ENCODE measurements at places on chromosomes 1 and 21.
A peak's percentile ranks its signal among the peaks of the same experiment; 100 is the strongest.

DNA sequence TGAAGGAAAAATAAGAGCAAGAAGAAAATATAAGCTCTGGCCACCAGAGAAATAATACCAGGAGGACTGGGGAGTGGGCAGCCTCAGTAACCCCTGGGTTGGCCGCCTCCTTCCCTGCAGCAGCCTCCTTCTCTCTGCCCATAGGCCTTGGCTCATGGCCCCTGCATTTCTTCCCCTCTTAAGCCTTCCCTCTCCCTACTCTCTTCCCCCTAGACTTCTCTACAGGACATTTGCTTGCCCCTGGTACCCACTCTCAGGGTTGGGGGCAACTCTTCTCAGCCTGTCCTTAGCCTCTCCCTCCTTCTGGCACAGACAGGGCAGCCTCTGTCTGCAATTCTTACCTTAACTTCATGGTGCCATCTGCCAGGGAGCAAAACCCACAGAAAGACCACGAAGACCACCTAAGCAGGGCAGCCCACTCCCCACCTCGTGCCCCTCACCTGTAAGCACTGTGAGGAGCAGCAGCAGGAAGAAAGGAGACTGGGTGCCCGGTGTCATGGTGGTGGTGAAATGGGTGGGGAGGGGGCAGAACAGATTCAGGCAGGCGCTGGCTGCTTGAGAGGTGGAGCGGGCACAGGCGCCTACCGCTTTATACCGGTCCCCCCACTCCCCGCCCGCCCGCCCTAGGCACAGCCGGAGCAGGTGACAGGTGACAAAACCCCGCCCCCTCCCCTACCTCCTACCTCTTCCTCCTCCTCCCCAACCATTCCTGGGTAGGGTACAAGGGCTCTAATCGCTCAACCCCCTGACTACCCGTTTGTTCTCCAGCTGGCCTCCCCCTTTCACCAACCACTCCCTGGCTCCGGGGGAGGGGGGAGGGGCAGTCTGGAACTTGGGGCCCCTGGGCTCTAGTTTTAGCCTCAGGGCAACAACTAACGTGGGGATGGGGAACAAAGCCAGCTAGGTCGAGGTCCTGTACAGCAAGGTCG is 15.1 kb downstream of the THBS3 start:
- no peak for DNase-seq

DNA sequence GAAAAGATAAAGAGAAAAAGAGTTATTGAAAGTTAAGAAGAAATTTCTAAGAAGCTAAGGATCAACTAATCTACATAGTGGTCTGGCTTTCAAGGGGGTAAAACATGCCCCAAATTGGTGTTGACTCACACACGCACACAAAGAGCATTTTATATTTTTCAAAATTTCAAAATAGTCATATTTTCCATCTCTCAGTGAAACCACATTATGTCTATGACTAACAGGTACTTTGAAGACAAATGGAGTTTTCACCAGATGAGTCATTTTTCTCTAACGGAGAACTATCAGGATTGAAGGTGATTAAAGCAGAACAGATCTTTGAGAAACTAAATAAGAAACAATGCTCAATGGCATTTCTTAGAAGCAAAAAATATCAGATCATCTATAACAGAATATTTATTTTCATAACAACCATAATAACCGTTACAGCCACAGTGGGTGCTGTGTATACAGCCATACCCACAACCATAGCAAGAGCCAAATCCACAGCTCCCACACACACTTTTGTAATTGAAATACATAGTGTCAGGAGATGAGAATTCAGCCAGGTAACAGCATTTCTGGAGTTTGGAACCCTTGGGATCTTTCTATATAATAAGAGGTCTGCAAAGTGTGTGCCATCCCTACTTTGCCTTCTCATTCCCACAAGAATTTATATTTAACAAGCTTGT is at the start of gene KRTAP21-3:
Gene KRTAP21-3, minus strand, starts transcription at position 539 of the 671 bp plus-strand sequence. Its CDS starts 18 bp downstream, at position 521.
- no peak for DNase-seq

DNA sequence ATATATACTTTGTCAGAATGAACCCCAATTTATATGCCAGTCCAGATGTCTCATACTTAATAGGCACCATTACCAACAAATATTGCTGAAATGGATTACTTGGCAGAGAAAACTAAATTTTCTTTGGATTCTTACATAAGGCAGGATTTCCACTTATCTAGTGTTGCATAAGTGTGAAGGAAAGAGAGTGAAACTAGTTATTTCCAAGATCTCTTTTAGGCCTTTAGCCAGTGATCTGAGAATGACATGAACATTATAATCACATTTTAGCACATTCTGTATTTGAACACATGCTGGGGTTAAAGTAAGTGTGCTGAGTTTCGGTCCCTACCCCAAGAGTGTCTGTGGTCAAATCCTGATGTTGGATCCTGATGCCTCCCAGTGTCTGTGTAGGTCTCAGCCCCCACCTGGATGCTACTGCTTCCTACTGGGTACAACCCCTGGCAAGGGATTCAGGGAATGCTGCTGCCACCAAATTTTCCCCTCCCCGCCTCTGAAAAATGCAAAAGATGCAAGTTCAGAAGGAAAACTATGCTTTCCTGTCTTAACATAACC is 11.2 kb downstream of the DDAH1 start:
- DNase-seq, result no peak

DNA sequence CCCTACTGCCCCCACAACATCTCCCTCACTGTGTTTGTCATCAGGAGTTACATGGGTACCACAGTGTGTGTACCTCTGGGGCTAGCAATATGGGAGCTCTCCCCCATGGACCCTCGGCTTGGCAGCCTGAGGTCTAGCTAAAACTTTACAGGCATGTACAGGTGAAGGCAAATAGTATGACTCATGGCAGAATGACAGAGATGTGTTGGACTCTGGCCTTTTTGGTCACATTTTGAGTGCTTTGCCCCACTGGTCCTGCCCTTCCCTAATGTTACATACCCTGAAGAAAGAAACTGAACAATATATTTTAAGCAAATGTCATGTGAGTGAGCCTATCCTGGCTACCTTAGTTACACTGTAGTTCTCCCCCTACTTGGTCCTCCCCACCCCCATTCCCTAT is 124.0 kb downstream of the NGF start:
- DNase-seq, result no peak

- no peak for DNase-seq
These were observed 125.3 kb upstream of the GREM2 start for GRCh38 chr1:240737298-240737697.

- no peak for DNase-seq
These were observed 332.7 kb downstream of the CHRM3 start for GRCh38 chr1:239718997-239719628.

- peak; percentile 97 for DNase-seq
These were observed 61.1 kb downstream of the TOMM20 start for GRCh38 chr1:235067396-235068157.

DNA sequence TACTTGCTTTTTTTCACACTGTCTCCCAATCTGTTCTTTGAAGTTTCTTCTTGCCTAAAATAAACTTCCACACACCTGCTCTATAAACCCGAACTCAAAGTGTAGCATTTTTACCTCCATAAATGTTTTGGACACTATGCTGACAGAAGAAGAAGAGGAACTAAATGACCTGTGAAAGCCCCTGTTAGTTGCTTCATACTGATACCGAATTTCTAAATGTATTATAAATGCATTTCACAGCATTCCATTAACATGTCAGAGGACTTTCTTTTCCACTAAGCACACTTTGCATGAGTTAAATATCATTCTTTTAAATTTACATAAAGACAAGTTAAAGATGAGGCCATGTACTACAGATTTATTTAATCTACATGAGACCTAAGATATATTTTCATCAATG is 281.0 kb downstream of the SMYD3 start:
- DNase-seq, result no peak

DNA sequence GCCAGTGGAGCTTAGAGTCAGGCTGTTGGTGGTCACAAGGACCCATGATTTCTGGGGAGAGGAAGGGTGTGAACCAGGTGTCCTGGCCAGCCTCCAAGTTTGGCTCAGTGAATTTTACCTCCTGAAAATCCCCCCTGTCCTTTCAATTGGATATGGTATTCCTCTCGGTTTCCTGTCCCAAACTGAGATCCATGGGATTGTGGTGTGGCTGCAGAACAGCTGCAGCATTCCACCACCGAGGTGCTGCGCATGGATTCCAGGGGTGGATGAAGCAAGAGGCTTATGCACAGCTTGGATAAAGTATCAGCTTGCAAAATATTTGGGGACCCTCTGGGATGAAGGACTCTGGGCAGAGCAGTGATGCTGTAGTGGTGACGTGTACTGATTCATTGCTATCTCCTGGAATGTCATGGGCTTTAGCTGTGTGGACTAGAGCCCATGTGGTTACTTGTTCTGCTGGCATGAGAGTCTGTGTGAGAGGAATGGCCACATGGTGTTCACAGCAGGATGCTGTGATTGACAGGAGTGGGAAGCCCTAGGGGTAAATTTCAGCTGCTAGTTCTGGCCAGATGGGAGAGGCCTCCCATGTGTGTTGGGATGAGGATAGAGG is 148.7 kb upstream of the SPAG17 start:
- DNase-seq, result no peak

GRCh38 chr1:15016526-15016925 is 137.0 kb upstream of the TMEM51 start:
- no peak for DNase-seq

GRCh38 chr1:232034556-232034955 is 408.0 kb downstream of the DISC1 start:
- no peak for DNase-seq

DNA sequence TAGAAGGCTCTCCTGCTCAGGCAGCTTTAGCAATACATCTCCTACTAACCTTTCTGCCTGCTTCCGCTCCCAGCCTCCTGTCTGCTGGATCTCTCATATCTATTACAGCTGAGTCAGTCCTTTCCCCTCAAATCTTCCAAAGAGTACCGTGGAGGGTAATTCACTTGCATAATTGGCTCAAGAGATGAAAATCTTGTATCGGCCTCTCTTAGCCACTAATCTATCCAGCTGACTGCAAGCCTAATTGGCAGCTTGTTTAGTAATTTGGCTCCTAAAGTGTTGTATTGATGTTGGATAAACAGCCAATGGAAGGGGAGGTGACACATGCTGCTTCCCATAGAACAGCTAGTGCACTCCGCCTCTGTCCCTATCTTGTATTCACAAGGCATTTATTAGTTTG is 195.7 kb downstream of the GPATCH2 start:
- no peak for DNase-seq

- DNase-seq, result no peak
These were observed 108.3 kb downstream of the KCND3 start for GRCh38 chr1:111880881-111881837.

DNA sequence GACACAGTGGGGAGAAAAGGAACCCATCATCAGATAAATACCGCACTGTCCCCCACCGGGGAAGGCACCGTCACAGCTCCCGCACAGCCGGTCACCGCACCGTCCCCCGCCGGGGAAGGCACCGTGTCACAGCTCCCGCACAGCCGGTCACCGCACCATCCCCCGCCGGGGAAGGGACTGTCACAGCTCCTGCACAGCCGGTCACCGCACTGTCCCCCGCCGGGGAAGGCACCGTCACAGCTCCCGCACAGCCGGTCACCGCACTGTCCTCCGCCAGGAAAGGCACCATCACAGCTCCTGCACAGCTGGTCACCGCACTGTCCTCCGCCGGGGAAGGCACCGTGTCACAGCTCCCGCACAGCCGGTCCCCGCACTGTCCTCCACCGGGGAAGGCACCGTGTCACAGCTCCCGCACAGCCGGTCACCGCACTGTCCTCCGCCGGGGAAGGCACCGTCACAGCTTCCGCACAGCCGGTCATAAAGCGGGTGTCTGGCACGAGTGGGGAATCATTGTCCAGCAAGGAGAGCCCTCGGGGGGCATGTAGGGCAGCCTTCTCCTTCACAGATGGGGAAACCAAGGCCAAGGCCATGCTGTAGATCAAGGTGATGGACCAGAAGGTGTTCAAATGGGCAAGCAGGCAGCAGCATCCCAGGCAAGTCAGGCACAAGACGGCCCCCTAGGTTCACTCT is 280.1 kb downstream of the NPHP4 start:
- DNase-seq, result no peak
